SW 1271 (cell line): ENCODE measurements at places on chromosomes 3 and 15.

- DNase-seq = no peak
Measured at GRCh38 chr3:193130576-193130975, 110.4 kb upstream of the PLAAT1 start.

DNA sequence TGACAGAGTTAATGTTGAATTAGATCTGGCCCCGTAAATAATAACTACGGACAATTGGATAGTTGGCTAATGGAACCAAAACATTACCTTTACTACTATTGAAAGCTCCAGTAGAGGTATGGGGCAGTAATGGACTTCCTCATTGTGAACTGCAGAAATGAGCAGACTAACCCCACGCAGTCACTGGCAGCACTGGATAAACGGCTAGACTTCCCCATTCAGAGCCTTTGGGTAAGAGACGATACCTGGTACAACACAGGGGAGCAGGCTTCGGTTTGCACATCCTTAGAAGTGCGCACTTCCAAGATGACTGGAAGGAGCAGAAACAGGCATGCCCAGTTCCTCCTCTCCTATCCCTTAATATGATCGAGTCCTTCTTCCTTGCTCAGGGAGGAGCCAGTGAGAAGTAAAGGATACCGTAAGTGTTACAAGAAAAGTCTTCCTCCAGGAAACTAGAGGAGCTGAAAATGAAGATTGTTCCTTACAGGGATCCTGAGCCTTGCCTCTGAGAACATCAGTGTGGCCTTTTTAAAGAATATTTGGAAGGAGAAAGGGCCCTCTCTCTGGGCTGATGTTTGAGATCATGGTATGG is 100.5 kb upstream of the NECTIN3 start:
- DNase-seq = no peak

GRCh38 chr15:55696221-55696620 is 46.7 kb downstream of the PRTG start:
- no peak for DNase-seq

GRCh38 chr15:38076786-38077185 is 142.3 kb downstream of the TMCO5A start:
- no peak for DNase-seq

DNA sequence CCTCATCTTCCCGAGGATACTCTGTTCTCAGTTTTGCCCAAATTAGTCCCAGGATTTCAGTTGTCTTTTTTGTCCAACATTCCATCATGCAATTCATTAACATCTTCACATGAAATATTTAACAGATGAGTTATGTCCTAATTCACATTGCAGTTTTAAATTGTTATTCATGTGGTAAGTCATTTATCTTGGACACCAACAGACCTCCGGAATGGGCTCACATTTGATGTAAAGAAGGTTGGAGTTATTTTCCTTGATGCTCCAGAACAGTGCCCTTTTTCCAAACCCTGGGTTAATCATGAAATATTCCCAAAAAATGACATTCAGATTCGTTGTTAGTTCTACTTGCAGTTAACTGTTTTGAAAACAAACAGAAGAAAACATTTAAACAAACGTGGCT is 32.8 kb upstream of the LRTM1 start:
- no peak for DNase-seq

GRCh38 chr3:147807776-147808175 is 398.6 kb downstream of the ZIC1 start:
- DNase-seq = no peak

GRCh38 chr3:62277450-62277849 is 95.9 kb downstream of the FEZF2 start:
- no peak for DNase-seq

- no peak for DNase-seq
Measured at GRCh38 chr15:72782274-72783003, 1.1 kb downstream of the ADPGK start.

DNA sequence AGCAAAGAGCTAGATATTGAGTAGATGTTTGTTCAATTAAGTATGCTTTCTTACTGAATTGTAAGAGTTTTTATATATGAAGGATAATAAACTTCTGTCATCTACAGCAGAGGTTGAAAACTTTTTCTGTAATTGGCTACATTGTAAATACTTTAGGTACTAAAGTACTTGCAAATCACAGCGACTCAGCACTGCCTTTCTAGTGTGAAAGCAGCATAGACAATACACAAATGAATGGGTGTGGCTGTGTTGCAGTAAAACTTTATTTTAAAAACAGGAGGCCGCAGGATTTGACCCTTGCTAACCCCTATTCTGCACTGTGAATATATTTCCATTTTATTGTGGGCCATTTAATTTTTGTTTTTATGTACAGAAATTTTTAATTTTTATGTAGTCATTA is 104.3 kb upstream of the TMC3 start:
- no peak for DNase-seq

- DNase-seq = no peak
Measured at GRCh38 chr3:177185035-177185574, 12.2 kb downstream of the TBL1XR1 start.

DNA sequence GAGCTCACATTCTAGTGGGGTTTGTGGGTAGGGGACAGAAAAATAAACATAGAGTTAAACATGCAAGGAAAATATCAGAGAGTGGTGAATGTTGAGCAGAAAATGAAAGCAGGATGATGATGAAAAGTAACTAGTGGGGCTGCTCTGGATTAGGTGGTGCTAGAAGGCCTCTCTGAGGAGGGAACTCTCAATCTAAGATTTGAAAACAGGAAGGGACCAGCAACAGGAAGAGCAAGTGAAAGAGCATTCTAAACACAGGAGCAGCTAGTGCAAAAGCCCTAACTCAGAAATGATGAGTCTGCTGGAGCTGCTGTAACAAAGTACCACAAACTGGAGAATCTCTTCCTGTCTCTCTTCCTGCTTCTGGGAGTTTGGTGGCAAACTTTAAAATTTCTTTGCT is 468.6 kb upstream of the AGTR1 start:
- DNase-seq = no peak

GRCh38 chr15:51750792-51751696 is at the start of gene TMOD2:
TMOD2 (plus strand) TSS chr15:51751597; CDS start chr15:51766442, 14,845 bp downstream.
- DNase-seq = no peak

DNA sequence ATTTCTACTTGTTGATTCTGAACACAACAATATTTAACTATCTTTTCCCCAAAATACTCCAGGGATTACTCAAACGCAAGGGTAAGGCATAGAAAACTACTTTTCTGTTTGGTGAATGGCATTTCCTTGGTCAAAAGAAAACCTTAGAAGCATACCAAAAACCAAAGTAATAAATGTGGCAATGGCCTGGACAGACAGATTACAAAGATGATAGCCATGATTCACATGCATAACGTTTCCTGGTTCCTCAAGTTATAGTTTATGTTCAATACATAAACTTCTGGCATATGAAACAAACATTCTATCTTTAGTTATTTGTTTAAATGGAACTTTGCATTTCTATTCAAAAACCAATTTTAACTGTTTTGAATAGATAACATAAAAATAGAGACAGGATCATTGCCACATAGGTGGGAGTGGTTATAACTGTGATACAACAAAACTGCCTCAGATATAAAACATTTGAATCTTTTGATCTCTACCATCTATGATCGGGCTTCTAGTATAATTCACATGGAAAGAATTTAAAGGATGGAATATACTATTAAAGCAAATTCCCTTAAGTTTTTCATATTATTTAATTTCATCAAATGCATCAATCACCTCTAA is 32.1 kb downstream of the FOXP1 start:
- DNase-seq = no peak

- no peak for DNase-seq
Measured at GRCh38 chr15:65833501-65834205, 35.6 kb upstream of the RAB11A start.

DNA sequence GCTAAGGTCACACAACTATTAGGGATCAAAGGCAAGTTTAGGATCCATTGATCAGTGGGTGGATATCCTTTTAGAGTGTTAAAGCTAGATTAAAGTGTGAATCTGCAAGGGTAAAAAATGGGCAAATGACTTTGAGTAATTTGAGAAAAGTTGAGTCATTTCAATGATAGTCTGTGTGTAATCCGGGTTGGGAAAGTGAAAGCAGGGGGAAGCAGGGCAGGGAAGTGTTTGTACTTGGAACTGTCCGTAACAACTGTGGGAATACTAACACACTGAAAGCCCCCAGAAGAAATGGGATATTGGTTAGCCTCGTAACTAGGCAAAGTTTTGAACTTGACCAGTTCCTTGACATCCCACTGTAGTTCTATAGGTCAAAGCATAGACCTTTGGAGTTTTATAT is 187.2 kb upstream of the SLITRK3 start:
- no peak for DNase-seq

- DNase-seq = no peak
Measured at GRCh38 chr15:68364028-68364659, 67.8 kb downstream of the ITGA11 start.

DNA sequence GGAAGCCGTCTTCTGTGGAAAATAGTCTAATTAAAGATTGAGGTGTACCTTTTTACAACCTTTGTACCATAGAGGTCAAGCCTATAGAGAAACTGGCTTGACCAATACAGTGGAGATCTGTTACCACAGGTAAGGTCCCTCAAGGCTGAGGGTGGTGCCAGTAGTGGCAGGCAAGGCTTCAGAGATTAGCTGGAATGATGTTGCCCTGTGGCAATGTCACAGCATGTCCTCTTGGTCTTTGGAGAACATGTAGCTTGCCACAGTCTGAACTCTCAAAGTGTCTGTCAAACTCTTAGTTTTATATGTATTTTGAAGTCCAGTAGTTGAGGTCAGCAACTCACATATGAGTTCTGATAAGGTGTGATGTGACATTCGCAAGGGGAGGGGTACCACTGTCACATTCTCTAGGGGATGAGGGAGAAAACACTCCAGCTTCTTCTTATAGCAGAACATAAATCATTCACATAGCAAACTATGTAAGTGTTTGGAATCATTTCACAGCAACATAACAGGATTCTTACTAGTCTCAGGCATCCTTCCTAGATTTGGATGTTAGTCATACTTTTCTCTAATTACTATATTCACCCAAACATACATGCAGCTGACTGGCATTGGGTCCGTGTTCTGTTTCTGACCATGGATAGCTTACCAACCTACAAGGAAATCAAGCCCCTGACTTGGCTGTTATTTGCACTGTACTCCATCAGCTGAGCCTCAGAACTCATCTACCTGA is 173.6 kb downstream of the UBE2E2 start:
- no peak for DNase-seq

DNA sequence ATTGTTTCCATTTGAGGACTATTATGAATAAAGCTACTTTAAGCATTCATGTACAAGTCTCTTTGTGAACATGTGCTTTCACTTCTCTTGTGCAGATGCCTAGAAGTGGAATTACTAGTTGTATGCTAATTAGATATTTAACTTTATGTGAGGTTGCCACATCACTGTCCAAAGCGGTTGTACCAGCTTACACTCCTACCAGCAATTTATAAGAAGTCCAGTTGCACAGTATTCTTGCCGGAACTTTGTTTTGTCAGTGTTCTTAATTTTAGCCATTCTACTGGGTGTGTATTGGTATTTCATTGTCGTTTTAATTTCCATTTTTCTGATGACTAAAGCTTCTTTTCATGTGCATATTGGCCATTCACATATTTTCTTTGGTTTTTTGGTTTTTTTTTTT is 29.1 kb downstream of the SEMA3G start:
- DNase-seq = no peak

- DNase-seq = no peak
Measured at GRCh38 chr3:128273841-128274573, 120.7 kb downstream of the EEFSEC start.

DNA sequence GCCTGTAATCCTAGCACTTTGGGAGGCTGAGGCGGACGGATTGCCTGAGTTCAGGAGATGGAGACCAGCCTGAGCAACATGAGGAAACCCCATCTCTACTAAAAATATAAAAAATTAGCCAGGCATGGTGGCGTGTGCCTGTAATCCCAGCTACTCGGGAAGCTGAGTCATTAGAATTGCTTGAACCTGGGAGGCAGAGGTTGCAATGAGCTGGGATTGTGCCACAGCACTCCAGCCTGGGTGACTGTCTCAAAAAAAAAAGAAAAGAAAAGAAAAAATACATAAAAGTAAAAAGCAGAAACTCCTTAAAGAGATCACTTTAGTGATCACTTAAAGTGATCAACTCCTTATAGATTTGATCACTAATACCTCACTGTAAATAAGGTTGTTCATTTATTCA is 78.0 kb downstream of the GMPS start:
- DNase-seq = no peak

GRCh38 chr3:22122567-22122966 is 371.6 kb upstream of the ZNF385D start:
- no peak for DNase-seq

DNA sequence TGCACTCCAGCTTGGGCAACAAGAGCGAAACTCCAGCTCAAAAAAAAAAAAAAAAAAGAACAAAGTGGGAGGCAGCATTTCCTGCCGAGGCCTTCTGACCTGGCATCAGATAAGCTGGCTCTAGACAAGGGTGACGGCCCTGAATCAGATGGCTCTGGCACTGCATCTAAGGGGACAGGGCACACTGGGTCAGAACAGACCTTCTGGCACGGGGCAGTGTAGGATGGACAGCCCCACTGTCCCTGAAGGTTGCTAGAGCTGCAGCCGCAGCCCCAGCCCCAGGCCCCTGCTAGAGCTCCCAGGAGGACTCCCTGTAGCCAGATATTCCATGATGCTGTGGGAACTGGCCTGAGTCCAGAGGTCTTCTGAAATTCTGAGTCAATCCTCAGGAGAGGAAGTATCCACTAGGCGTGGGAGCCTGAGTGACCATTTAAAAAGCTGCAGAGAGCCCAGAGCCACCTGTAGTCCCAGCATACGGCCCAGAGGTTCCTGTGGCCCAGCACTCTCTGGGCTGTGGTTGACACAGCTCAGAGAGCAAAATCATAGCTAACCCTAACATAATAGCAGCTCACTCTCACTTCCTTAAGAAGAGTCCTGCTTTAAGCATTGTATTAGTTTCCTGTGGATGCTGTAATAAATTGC is 69.2 kb upstream of the MFGE8 start:
- no peak for DNase-seq

- no peak for DNase-seq
Measured at GRCh38 chr3:15279671-15280402, 52.5 kb downstream of the SH3BP5 start.

- DNase-seq = no peak
Measured at GRCh38 chr3:51191768-51192167, 193.3 kb upstream of the MANF start.

- DNase-seq = no peak
Measured at GRCh38 chr15:93110502-93111040, 21.6 kb upstream of the RGMA start.

GRCh38 chr15:81062937-81063336 is 62.2 kb downstream of the TLNRD1 start:
- DNase-seq = no peak

- DNase-seq = no peak
Measured at GRCh38 chr15:95795386-95795785, 535.1 kb upstream of the NR2F2 start.

DNA sequence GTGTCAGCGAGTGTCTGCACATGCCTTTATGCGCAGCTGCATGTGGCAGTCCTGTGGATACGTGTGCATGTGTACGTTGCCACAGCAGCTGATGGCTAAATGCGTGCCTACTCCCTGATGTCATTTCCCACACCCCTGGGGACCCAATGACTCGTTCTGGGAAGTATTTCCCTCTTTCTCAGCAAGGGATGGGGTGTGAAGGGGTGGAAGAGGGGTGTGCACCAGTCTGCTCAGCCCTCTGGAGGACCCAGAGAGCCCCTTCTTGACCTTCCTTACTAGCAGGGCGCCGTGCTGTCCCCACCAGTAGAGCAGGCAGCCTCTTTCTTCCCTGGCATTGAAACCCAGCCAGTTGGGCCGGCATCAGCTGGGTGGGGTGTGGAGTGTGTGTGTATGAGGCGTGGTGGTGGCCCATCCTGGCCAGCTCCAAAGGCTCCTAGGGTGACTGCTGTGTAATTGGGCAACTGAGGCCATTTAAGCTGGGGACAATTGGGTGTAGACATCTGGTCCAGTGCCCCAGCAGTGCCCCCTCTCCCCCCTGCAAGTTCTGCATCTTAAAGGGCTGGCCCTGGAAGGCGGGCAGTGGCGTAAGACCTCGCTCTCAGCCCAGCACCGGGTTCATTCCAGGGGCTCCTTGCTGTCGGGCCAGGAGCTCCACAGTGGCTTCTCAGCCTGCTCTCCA is 19.2 kb downstream of the SNX33 start:
- DNase-seq = peak; percentile 93
